ENCODE measurements at places on chromosomes 6 and 20.

GRCh38 chr20:25351024-25351360 lies 39.6 kb downstream of the ABHD12 start:
- no peak for DNase-seq

DNA sequence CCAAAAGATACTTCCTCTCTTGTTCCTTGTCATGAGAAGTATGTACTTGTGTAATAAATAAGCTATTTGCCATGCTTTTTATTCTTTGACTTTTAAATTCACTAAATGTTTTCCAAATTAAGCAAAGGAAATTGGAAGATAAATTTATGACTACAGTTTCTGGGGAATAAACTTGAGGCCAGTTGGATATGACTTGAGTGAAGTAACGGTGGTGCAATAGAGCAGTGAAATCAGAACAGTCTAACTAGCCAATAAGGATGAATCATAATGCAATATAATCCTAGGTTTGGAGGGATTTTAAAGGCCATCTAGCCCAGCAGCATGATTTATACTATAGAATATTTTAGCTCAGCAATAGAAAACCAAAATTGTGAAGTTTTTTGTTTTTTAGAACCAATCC lies 183.8 kb upstream of the TCF21 start:
- DNase-seq: peak; percentile 92

DNA sequence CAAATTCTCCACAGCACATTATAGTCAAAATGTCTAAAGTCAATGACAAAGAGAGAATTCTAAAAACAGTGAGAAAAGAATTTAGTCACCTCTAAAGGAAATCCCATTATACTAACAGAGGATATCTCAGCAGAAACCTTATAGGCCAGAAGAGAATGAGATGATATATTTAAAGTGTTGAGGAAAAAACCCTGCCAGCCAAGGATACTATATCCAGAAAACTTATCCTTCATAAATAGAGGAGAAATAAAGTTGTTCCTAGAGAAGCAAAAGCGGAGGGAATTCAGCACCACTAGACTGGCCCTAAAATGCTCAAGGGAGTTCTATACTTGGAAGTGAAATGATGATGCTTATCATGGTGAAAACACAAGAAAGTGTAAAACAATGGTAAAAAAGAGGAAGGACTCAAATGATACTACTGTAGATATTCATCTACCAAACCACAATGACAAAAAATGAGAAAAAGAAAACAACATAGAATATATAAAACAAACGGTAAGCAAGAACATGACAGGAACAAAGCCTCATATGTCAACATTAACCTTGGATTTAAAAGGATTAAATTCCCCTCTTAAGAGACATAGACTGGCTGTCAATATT lies 16.7 kb downstream of the GPRC6A start:
- no peak for DNase-seq

- no peak for DNase-seq
Measured at GRCh38 chr6:118719351-118720124, 68.1 kb upstream of the CEP85L start.
